Uterine smooth muscle cell (primary cell): ENCODE measurements at places on chromosomes 3 and 15. TPM values are rescaled to one million over a fixed set of nuclear protein-coding genes. Genes with fewer than 3 reads are reported as not detected.

The C3orf85 gene
- total RNA-seq, result not detected in 2 replicates

The GRIP2 gene
- total RNA-seq, result 0.22 and 0.37 TPM in 2 replicates

The RBPMS2 gene
- total RNA-seq, result under 0.01 TPM in 2 replicates

The ROPN1 gene
- not detected in 2 replicates for total RNA-seq

The STAC gene
- total RNA-seq, result 7.7 and 10.2 TPM in 2 replicates

The SEMA3F gene
- 0.25 and 0.55 TPM in 2 replicates for total RNA-seq

The LRRC31 gene
- not detected in 2 replicates for total RNA-seq

The PODXL2 gene
- 1.8 and 2.0 TPM in 2 replicates for total RNA-seq
